ENCODE measurements at places on chromosomes 5 and 9.

DNA sequence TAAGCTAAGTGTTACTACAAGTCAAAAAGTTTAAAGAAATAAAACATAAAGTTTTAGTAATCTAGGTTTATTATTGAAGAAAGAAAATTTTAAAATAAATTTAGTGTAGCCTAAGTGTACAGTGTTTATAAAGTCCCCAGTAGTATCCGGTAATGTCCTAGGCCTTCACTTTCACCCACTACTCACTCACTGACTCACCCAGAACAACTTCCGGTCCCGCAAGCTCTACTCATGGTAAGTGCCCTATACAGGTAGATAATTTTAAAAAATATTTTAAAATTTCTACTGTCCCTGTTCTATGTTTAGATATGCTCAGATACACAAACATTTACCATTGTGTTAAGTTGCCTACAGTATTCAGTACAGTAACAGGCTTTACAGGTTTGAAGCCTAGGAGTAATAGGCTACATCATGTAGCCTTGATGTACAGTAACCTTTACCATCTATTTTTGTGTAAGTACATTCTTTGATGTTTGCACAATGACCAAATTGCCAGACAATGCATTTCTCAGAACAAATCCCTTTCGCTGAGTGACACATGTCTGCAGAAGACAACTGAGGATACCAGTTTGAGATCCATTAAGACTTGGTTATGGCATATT lies 253.6 kb downstream of the TRIM32 start:
- no peak for DNase-seq

DNA sequence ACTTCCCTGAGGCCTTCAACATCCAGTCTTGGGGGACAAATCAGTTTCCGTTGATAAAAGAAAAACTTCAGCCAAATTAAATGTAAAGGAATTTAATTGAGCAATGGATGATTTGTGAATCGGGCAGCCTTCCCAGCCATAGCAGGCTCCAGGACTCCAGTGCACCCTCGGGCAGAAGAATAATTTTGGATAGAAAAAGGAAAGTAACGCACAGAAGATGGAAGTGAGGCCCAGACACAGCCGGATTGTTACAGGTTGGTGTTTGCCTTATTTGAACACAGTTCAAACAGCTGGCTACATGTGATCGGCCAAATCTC lies 19.1 kb downstream of the MRPL36 start:
- no peak for DNase-seq

DNA sequence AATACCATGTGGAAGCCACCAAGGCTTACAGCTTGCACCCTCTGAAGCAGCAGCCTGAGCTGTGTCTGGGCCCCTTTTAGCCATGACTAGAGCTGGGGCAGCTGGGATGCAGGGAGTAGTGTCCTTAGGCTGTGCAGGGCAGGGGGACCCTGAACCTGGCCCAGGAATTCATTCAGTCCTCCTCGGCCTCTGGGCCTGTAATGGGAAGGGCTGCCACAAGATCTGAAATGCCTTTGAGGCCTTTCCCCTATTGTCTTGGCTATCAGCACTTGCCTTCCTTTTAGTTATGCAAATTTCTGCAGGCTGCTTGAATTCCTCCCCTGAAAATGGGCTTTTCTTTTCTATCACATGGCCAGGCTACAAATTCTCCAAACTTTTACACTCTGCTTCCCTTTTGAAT lies 9.0 kb downstream of the GPR150 start:
- DNase-seq: no peak

DNA sequence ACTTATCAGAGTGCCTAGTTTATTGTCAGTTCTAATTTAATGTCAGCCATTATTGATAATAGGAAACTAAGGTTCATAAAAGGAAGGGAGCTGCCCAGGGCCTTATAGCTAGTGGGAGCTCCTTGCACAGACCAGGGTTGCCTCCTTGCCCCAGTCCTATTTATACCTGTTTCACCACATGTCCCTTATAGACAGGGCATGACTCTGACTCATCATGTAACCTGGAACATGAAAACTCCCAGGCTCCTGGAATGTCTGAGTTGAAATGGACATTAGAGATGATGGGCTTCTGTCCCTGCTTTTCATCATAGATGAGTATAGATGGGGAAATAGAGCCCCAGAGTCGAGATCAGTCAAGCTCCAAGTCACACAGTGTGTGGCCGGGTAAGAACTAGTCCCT lies 21.1 kb downstream of the FAT2 start:
- no peak for DNase-seq

DNA sequence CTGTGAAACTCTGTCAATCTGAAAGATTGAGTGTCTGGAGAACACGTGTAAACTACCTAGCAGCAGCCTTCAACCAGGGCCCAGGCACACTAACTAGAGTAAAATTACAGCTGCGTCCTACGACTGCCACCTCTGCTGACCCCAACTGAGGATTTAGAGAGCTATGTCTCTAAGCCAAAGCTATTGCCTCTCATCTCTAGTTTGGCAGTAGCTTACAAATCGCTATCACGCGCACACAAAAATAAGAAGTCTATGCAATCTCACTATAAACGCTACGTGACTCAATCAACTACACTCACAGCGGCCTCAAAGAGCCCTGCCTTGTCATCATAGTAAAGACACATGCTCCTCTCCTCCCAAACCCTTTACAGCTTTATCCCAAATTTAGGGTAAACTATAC lies 8.7 kb downstream of the PPP6C start:
- DNase-seq: no peak

DNA sequence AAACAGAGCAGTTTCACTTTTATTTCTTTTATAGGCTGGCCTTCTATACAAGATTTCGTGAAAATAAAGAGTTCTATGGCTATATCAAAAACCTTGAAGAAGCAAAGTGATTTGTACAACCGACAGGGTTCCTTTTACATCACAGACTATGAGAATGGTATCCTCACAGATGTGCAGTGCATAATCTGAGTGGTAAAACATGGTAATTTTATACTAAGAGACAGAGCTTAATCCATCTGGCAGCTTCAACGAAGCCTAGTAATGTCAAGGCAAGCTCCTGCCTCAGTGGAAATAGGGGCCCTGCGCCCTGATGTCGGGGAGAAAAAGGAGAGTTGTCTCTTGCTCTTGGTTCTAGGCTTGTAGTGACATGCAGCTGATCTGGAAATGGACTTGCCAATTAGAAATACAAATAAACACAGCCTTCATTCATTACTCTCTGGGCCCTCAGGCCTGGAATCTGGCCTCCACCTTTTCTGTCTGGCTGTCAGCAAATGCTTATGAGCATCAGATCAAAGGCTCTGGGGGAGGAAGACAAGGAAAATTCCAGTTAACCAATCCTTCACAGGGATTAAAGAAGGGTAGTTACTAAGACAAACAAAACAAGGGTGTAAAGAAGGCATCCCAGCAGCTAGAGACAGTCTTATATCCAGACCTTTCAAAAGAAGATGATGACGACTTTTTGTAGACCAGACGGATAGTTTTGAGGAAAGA lies 33.6 kb upstream of the TRIM32 start:
- no peak for DNase-seq

DNA sequence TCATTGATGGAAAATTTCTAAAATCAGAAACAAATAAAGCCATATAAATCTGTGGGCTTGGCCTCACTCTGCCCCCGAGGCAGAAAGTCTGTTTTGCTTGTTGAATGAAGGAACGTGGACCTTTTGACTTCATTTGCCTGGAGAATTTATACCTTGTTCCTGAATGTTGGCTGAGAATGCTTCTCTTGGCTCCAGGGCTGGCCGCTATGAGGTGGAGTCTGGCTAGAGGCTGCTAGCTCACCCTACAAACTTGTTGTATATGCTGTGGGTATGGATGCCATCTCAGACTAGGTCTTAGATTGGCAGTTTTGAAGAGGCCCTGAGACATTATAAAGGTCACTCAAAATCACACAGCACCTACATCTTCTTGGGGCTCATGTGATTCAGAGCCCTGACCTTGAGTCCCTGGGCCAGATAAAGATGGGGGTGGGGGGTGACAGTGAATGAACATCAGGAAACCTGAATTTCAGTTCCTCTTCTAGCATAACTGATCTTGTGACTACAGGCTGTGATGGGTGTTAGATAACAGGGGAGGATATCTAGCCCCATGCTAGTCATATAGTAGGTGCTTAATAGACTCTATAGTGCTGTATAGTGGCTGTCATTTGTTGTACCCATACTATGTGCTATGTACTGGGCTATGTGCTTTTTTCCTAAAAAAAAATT lies 2.8 kb downstream of the GM2A start:
- no peak for DNase-seq

- no peak for DNase-seq
Observed at GRCh38 chr9:99948896-99949295, 42.4 kb downstream of the STX17 start.

GRCh38 chr5:112077180-112077579 lies 320.2 kb upstream of the NREP start:
- peak; percentile 18 for DNase-seq

- peak; percentile 42 for DNase-seq
Observed at GRCh38 chr9:752681-753200, 88.8 kb upstream of the DMRT1 start.

DNA sequence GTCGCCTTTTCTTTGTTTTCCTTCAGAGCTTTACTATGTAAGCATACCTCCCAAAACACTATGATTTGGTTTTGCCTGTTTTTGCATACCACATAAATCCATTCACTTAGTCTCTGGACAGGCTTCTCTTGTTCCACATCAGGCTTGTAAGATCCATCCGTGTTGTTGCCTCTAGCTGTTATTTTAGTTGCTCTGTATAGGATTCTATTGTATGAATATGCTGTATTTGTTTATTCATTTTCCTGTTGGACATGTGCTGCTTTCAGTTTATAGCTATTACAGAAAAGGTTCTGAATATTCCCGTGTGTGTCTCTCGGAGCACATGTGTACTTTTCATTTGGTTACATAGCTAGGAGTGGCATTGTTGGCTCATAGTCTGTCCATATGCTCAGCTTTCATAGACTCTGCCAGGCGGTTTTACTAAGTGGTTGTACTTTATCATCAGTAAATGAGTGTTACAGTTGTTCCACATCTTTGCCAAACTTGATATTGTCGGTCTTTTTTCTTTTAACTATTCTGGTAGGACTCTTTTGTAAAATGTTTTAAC lies 41.8 kb downstream of the NUP214 start:
- DNase-seq: no peak

DNA sequence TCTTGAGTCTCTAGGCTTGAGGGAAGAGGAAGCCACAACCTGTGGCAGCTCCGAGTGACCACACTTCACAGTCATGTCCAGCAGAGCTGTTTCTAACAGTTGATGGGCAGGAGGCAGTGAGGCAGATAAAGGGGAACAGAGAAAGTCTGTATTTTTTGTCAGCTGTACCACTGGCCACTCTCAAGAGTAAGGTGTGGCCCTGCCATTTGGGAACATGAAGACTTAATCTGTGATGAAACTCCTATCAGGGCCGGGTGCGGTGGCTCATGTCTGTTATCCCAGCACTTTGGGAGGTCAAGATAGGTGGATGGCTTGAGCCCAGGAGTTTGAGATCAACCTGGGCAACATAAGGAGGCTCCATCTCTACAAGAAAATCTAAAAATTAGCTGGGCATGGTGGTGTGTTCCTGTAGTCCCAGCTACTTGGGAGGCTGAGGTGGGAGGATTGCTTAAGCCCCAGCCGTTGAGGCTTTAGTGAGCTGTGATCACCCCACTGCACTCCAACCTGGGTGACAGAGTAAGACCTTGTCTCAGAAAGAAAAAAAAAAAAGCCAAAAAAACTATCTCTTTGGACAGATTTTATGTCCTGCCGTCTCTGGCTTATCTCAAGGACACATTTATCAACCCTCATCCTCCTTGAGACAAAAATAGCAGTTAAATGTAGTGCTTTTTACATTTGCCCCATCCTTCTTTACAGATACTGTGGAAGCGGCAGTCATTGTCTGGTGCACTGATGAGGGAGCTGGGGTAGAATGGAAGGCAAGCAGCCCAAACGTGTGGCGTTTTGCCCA lies 11.9 kb upstream of the COL15A1 start:
- no peak for DNase-seq

DNA sequence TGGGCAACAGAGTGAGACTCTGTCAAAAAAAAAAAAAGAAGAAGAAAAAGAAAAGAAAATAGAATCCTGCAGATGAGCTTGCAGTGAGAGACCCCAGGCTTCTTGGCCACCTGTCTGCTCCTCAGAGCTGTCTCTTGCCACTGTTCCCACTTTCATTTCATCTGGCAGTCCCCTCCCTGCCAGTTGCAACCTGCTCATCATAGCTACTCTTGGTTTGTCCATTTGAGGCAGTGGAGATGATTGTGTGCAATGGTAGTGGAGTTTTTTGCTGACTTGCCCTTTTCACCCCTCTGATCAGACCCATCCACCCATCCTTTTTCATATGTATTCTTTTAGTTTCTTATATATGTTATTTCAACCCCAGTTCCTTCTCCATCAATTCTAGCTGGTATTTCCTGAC lies 28.7 kb downstream of the ANKRD33B start:
- DNase-seq: no peak

- no peak for DNase-seq
Observed at GRCh38 chr9:118686959-118687358, 682.3 kb downstream of the BRINP1 start.

- peak; percentile 92 for DNase-seq
Observed at GRCh38 chr9:38047301-38048251, 21.5 kb downstream of the SHB start.

DNA sequence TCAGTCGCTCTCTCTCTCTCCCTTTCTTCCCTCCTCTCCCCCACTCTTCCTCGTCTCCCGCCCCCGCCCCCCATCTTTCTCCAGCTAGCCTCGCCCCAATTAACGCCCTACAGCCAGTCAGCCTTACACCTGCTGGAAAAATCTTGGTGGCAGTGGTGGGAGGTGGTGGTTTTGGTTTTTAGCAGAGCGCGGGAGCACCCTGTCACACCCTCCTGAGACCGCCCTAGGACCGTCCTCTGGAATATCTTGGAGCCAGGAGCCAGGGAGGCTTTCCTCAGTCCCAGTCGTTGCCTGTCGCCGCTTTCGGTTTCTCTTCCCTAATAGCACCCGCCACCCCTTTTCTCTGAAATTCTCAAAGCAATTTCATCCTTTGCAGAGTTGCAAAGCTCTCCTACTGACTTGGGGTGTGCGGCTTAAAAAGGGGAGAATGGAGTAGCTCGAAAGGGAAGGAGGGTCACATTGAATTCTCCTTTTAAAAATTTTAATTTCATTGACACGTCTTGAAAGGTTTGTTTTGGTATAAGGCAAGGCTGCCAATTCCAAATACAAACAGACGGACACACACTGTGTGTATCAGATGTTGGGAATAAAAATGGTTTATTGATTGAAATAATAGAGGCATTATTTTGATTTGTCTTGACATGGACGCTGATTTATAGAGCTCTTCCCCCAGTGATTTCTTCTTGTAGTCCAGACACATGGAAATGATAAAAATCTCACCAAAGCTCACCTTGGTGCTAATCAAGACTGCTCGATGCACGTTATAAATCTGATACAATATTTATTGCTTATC lies 301.3 kb downstream of the PARP8 start:
- DNase-seq: no peak
